BJ (cell line): ENCODE measurements at places on chromosomes 3 and 15. TPM values are rescaled to one million over a fixed set of nuclear protein-coding genes. Genes with fewer than 3 reads are reported as not detected.

- no peak for DNase-seq
Measured at GRCh38 chr3:146948186-146948585, 343.0 kb upstream of the PLSCR5 start.

GOLGA6D gene
- not detected in 2 replicates for polyA plus RNA-seq

GRCh38 chr3:113084777-113085176 is 94.0 kb downstream of the GTPBP8 start:
- peak; percentile 84 for DNase-seq

CDC25A gene
- polyA plus RNA-seq: 1.9 and 2.7 TPM in 2 replicates

RTP4 gene
- 0.12 and 0.16 TPM in 2 replicates for polyA plus RNA-seq

- DNase-seq: no peak
Measured at GRCh38 chr15:85711580-85712192, 83.0 kb downstream of the KLHL25 start.
